ENCODE measurements at places on chromosomes 16 and 17. TPM values are rescaled to one million over a fixed set of nuclear protein-coding genes. Genes with fewer than 3 reads are reported as not detected.

Gene NPW
- 1.0 TPM for total RNA-seq

Gene CMTM2
- not detected for total RNA-seq

Gene TP53TG3C
- total RNA-seq: 0.31 TPM

Gene PMP22
- total RNA-seq: 256 TPM

Gene CCL17
- total RNA-seq: not detected

Gene SLC12A3
- total RNA-seq: not detected
